ENCODE measurements at places on chromosomes 12 and 14.

DNA sequence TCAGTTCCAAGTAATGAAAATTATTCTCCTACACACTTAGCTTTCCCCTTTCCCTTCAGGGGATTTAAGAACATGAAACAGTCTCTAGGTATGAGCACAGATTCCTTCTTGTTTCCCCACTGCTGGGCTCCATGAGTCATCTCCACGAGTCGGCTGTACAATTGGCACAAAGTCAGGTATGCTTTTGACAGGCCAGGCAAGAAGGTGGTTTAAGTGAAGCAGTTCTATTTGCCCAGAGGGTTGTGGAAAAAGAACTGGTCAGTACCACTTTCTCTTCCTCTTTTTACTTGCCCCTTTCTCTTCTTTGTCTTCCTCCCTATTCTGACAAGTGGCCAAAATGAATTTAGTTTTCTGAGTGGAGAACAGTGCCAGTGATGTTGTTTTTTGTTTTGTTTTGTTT lies 16.3 kb downstream of the DYNC1H1 start:
- DNase-seq: no peak

DNA sequence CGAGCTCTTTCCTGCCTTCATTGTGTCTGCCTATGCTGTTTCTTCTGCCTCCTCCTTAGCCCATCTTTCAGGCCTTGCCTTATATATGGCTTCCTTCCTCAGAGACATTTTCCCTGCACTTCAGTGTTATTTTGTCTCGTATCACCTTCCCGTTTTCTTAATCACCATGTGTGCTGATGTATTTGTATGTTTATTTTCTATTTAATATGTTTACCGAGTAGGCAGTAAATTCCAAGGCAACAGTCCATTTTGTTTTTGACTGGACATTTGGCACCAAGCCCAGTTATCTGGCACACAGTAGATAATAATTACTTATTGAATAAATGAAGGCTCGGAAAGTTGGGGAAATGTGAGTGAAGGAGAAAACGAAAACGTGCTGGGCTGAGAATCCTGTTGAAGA lies 4.6 kb upstream of the POU6F1 start:
- no peak for DNase-seq

DNA sequence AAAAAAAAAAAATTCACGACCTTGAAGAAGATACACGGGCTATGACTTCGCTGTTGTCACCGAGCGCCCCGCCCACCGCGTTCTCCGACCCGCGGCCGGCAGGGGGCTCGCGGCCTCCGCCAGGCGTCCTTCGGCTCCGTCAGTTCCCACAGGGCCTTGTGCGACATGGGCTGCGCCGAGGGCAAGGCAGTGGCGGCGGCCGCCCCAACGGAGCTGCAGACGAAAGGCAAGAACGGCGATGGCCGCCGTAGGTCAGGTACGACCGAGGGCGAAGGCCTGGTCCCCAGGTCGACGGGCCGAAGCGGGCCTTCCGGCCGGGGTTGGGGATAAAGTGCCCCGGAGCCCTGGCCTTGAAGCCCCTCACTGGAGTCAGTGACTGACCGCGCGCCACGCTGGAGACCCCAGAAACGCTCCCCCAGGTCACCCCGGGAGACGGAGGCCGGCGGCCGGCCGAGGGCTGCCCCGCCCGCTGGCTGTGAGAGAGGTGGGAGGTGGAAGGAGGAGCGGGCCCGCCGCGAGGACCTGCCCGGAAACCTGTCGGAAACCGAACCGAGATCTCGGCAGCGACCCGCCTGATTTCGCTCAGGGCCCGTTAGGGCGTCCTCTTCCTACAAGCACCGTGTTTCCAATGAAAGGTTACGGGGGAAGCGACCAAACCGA lies at the start of gene TXNRD1:
TXNRD1 (plus strand) TSS at position 142 of the 660 bp plus-strand sequence; CDS start at position 166, 24 bp downstream.
- no peak for DNase-seq

DNA sequence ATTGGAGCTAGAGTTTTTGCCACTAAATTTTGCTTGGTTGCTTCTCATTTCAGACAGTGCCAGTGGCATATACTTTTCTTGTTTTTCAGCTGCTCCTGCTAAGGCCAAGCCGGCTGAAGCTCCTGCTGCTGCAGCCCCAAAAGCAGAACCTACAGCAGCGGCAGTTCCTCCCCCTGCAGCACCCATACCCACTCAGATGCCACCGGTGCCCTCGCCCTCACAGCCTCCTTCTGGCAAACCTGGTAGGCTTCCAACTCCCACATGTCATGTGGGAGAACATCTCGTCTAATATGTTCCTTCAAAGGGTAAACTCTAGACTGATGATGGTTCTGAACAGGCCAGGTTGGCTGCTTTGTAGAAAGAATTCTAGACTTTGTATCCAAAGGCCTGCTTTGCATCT lies 11.0 kb downstream of the DLST start:
- DNase-seq: no peak

DNA sequence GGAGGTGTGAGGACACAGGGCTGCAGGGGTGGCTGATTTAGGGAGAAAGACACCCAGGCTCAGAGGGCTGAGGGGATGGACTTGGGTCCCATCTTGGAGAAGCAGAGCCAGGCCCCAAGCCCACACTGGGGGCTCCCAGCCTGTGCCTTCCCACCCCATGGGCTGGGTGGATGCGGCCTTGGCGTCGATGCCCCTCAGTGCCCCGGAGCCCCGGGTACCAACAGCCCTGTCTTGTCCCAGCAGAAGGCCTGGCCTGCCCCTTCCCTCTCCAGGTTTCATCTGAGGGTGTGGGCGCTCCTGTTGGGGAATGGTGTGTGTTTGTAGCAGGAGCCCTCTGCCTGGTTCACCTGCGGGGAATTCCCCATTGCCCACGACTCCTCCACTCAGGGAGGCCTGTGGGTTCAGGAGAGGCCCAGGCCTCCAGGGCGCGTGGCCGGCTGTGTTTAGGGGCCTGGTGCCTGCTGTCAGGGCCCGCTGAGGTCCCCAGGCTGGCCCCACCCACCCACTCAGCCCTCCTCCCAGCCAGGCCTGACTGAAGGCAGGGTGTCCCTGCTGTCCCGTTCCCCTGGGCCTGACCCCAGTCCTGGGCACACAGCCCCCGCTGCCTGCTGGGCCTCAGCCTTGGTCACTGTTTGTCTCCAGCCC lies 51.1 kb upstream of the BEGAIN start:
- DNase-seq: no peak

DNA sequence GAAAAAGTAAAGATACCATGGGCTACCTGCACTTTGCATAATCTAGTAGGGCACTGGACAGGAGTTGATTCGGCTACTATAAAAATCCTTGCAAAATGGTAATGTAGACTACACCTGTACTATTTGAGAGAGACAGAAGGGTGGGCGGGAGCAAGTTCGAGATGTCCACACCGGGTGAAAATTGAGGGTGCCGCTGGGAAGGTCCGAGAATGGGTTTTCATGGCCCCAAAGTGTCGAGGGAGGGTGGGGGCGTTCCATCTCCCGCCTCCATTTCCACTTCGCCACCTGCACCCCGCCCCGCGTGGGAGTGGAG lies 648 bp downstream of the SNX6 start:
- DNase-seq: no peak

DNA sequence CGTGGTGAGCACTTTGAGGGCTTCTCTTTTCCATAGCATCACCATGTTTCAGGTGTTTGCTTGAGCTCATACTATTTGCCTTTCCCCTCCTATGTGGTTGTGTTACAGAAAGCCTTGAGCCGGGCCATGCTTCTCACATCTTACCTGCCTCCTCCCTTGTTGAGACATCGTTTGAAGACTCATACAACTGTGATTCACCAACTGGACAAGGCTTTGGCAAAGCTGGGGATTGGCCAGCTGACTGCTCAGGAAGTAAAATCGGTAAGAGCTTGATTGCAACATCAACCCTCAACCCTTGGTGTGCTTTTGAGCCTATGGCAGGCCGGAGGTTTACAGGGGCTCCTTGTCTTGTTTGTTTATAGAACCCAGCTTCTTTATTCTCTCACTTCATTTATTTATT lies 8.1 kb downstream of the LETMD1 start:
- DNase-seq: no peak

DNA sequence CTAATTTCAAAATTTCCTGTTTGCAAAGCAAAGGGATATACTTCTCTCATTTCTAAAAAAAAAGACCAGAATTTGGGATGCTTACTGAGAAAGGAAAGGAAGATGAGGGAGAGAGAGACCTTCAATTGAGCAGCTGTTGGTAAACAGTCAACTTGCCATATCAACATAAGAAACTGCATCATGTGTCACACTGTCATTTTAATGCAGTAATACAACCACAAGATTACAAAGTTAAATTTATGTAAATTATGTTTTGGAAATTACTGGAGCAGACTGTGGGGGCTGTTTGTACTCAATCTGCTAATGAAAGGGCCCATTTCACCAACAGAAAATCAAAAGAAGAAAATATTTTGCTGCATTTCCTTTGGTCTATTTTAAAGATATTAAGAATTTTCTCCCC lies 370.4 kb upstream of the TMPO start:
- DNase-seq: no peak
